ENCODE measurements at places on chromosomes 12 and 14. TPM values are rescaled to one million over a fixed set of nuclear protein-coding genes. Genes with fewer than 3 reads are reported as not detected.

DNA sequence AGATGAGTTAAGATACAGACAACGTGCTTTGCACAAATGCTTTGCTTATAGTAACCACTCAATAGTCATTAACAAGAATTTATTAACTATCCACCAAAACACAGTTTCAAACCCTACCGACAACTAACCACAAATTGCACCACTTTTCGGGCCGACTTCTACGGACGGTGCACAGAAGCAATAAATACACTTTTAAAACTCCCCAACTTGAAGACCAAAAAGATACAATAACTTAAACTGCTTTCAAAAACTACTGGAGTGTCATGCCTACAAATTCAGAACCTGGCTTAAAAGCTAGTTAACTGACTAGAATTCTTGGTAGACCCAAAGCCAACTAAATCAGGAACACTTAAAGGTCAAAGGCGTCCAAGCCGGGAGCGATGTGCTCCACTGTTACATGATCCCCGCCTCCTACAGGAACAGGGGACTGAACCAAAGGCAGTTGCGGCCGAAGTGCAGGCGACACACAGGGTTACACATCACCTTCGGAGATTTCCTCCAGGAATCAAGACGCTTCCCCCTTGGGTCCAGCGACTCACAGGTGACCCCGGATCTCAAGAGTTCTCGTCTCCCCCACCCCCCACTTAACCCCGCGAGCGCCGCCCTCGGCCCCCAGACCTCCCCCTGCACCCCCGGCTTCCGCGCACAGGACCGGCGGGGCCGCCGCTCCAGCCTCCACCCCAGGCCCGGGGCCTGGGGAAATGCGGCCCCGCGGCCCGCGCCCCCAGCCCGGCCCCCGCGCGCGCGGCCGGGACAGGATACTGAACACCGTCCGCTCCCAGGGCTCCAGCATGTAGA lies 507 bp downstream of the SPTSSA start:
- peak; percentile 65 for DNase-seq

DNA sequence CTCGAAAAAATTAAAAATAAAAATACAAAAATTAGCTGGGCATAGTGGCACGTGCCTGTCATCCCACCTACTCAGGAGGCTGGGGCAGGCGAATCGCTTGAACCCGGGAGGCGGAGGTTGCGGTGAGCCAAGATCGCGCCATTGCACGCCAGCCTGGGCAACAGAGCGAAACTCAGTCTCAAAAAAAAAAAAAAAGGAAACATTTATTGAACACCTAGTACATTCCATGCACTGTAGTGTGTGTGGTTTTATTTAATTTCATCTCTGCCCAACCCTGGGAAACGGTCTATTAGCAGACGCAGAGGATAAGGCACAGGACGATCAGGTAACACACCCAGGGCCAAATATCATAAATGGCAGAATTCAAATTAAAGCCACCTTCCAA lies 35.8 kb upstream of the SINHCAF start:
- DNase-seq = no peak

GRCh38 chr12:131561051-131561450 lies 149.8 kb upstream of the SFSWAP start:
- no peak for DNase-seq

DNA sequence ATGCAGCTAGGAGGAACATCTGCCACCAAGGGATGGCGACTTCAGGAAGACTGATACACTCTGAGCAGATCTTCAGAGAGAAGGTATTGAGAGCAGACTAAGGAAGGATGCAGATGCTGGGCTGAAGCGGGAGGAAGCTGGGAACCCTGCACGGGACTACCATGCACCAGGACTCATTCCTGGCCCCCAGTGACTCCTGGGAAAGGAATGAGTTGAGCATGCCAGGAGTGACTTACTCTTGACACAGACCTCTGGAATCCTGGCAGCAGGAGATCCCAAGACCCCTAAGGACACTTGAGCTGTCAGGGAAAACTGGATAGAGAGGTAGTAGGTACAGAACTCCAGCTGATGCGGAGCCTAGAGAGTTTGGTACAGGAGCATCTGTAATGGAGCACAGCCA lies 336.1 kb downstream of the RPS29 start:
- no peak for DNase-seq

- DNase-seq = no peak
These were observed 170.3 kb downstream of the KCNA5 start for GRCh38 chr12:5213990-5214389.

DNA sequence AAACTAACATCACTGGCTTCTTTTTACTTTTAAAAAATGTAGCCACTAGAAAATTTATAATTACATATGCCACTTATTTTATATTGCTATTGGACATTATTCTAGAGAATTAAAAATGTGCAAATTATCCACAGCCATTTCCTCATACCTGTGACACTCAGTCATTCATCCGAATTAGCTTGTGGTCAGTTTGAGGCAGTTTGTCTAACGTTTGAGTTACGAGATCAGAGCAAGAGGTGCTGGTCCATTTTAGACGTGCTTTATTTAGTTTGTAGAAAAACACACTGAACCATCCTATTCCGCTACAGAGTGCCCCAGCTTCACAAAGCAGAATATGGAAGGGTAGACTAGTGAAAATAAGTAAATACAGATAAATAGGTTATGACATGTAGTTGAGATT lies 513.0 kb downstream of the NRXN3 start:
- DNase-seq = no peak

The EFS gene
- 2.7 TPM for total RNA-seq

The TEX52 gene
- total RNA-seq = not detected

All from transverse colon (tissue), 4 donors.